ENCODE measurements at places on chromosomes 3 and 15. TPM values are rescaled to one million over a fixed set of nuclear protein-coding genes. Genes with fewer than 3 reads are reported as not detected.

DNA sequence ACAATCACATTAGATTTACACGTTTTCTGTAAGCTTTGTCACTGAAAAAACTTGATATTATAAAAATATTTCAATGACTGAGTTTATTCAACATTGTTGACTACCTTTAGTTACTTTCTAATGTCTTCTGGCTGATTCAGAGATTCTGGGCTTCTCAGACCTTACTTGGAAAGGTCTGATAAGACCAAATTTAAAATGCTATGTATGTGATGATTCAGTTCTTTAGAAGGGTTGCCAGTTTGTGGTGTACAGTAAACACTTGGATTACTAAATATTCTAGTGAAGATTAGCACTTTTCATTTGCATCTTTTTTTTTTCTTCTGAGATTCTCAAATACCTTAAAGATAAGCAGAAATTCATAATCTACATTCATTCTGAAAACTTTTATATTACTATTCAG, 49.8 kb downstream of the SGO1 start:
- no peak for DNase-seq

- DNase-seq = no peak
These were observed 82.0 kb downstream of the DPPA2 start for GRCh38 chr3:109234300-109234699.

- no peak for DNase-seq
These were observed 305.7 kb upstream of the COL8A1 start for GRCh38 chr3:99332718-99333117.

GRCh38 chr3:8458238-8458661, 43.4 kb upstream of the LMCD1 start:
- no peak for DNase-seq

GRCh38 chr15:94029495-94029894, 201.9 kb upstream of the MCTP2 start:
- DNase-seq = no peak

GRCh38 chr3:187382609-187383151, 14.5 kb downstream of the RTP4 start:
- no peak for DNase-seq

FBXW12 gene
- total RNA-seq = not detected

DNA sequence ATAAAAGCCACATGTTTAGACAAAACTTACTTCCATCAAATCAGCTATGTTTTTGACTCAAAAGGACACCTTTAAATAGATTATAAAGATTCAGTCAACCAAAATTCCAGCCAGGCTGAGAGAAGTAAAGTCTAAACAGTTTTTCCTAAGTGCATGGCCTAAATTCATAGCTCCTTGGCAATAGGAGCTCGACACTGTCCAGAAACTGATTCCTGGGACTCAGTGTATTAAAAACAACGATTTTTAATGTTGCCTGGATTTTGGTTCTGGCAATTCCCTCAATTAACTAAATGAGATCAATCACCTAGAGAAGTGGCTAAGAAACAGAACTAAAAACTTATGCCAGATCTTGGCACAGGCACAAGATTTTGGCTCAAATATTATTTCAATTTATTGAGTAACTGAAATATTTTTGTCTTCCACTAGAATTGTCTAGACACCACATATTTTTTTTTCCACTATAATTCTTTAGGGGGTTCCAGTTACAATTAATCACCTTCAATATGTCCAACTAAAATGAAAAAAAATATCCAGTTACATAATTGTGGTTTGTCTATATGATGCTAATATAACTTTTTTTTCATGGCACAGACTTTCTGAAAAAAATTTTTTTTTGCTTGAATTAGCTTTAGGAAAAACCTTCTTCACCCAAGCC, 135.9 kb downstream of the TFDP2 start:
- no peak for DNase-seq

SNTN gene
- not detected for total RNA-seq

- DNase-seq = no peak
These were observed 1.6 kb upstream of the GCNT3 start for GRCh38 chr15:59609730-59610712.

- DNase-seq = no peak
These were observed 181.4 kb downstream of the GAP43 start for GRCh38 chr3:115804713-115805119.
